Mucosa of descending colon (tissue), 3 donors: ENCODE measurements at places on chromosomes 6 and 20.

GRCh38 chr6:3026791-3027626 is 27.3 kb downstream of the NQO2 start:
- no peak for DNase-seq

GRCh38 chr20:49386848-49387580 is 95.5 kb downstream of the KCNB1 start:
- no peak for DNase-seq

DNA sequence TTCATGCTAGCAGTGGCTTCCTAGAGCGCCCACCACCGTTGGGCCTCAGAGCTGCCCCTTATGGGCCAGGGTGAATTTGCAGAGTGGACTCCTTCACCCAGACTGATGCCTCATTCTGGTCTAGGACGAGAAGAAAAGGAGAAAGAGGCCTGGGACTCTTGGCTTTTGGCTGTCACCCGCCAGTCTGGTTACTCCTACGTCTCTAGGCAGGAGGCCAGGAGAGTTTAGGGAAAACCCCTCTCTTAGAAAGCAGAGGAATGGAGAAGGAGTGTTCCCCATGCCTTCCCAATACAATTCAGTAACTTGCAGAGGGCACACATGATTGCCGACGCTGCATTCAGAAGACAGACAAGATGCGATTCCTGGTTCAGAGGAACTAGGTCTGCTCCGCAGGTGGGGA is 70.1 kb downstream of the CDC5L start:
- no peak for DNase-seq

GRCh38 chr6:27297857-27298730 is 14.0 kb downstream of the POM121L2 start:
- DNase-seq, result no peak

GRCh38 chr6:111220383-111221031 is 133.2 kb downstream of the SLC16A10 start:
- DNase-seq, result no peak

DNA sequence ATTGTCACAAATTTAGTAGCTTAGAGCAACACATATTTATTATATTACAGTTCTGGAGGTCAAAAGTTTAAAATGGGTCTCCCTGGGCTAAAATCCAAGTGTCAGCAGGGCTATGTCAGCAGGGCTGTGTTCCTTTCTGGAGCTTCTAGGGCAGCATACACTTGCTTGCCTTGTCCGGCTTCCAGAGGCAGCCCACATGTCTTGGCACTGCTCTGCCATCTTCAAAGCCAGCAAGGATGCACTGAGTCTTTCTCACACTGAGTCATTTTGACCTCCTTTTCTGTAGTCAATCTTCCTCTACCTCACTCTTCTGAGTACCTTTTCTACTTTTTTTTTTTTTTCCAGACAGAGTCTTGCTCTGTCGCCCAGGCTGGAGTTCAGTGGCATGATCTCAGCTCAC is 39.0 kb downstream of the ADGRF4 start:
- no peak for DNase-seq

- DNase-seq, result no peak
Measured at GRCh38 chr6:121951123-121951522, 448.3 kb upstream of the HSF2 start.

GRCh38 chr20:53839423-53840176 is 230.8 kb downstream of the BCAS1 start:
- DNase-seq, result peak; percentile 70

DNA sequence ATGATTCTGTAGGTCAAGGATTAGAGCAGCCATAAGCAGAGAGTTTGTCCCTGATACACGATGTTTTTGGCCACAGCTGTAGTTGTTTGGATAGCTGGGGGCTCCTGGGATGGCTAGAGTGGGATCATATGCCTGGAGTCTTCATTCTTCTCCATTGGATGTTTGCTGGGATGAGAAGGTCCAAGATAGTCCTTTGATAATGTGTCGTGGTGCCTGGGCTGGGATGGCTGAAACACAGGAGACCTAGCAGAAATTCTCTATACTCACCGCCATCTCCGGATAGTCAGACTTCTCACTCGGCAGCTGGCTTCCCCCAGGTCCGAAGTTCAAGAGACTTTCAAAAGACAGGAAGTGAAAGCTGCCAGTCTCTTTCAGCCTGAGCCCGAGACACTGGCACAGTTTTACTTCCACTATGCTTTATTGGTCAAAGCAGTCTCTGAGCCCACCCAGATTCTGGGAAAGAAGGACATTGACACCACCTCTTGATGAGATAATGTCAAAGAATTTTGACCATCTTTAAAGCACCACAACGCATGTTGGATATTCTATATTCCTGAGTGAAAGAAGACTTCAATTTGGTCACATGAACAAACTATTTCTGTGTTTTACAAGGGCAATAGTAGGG is 16.0 kb downstream of the MARCKS start:
- DNase-seq, result peak; percentile 90

DNA sequence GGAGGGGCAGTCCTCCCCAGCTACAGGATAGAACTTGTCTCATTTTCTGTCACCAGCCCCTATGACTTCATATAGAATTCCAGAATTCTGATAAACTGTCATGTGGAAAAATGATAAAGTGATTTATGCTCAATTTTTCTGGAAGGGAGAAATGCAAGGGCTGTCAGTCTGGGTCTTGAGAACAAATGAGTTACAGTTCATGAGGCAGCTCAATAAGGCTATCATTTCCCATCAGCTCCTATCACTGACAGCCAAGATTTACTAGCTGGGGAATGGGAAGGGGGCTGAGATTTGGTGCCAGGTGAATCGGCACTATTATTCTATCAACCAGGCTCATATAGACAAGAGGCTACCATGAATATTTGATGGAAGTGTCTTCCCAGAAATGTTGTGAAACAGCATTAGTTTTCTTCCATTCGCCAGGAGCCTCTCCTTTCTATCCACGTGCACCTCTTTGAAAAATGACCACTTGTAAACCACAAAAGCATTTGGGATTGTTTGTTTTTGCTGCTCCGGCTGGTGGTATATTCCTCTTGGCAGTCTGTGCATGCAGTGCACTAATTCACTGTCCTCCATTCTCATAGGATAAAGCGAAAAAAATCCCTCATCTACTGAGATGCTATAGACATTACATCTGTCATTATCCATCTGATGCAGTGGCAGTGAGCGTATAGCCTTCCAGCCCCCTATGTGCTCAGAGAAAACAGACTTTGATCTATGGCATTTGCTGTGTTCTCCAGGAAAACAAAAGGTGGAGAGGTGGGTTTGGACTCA is 528.7 kb upstream of the RNF217 start:
- no peak for DNase-seq

DNA sequence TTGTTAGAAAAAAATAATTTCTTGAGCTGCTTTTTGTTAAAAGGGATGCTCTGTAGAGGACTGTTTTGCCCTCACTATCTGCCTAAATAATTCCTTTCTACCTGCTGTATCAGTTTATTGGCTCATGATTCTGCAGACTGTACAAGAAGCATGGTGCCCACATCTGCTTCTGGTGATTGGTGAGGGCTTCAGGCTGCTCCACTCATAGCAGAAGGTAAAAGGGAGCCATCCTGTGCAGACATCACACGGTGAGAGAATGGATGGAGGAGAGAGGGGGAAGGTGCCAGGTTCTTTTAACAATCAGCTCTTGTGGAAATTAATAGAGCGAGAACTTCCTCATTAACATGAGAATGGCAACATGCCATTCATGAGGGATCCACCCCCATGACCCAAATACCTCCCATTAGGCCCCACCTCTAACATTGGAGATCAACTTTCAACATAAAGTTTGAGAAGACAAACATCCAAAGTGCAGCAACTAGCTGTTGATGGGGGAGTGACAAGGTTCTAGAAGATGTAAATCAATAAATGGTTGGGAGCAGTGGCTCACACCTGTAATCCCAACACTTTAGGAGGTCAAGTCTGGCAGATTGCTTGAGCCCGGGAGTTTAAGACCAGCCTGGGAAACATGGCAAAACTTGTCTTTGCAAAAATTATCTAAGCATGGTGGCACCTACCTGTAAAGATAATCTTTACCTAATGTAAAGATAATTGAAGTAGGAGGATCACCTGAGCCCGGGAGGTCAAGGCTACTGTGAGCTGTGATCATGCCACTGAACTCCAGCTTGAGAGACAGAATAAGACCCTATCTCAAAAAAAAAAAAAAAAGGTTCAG is 15.7 kb upstream of the AHCY start:
- no peak for DNase-seq

DNA sequence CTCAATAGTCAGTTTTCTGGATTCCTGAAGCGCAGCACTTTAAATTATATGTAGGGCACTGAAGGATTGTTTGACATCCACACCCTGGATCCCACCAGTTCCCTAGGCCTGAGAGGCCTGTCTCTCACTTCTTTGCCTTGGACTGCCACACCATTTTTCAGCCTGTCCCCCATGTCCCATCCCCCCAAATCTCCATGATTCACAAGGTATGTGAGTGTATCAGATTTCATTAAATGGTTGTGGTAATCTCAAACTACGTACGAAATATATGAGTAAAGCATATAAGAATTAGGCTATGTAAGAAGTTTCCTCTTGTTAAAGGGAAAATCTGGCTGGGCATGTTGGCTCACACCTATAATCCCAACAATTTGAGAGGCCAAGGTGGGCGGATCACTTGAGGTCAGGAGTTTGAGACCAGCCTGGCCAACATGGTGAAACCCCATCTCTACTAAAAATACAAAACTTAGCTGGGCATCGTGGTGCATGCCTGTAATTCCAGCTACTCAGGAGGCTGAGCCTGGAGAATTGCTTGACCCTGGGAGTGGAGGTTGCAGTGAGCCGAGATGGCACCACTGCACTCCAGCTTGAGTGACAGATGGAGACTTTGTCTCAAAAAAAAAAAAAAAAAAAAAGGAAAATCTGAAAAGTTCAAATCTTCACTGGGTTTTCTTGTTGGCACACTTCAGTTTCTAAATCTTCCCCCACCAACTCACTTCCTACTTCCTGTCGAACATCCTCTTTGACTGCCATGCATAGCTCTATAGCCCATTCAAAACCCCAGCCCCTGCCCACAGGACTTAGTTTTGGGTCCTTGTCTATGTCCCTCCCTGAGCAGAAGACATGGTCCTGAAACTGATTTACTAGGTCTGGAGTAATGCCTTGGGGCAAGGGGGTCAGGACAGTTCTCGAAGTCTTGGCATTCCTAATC is 97.3 kb upstream of the SHLD1 start:
- no peak for DNase-seq

DNA sequence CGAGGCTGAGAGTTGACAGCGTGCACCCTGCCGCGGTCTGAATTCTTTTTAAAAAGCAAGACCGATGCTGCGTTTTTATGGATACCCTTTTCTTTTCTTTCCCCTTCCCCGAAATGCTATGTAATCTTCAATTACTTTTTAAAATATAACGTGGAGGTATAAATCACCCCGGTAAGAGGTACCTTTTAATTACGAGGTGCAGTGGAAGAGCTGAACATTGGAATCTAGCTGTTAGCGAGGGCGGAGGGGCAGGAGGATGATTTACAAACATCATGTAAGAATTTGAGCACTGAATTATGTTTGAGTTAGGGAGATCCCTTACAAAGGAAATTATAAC is 1.2 kb downstream of the EYA2 start:
- DNase-seq, result no peak

- no peak for DNase-seq
Measured at GRCh38 chr20:44641325-44641724, 10.2 kb downstream of the ADA start.

DNA sequence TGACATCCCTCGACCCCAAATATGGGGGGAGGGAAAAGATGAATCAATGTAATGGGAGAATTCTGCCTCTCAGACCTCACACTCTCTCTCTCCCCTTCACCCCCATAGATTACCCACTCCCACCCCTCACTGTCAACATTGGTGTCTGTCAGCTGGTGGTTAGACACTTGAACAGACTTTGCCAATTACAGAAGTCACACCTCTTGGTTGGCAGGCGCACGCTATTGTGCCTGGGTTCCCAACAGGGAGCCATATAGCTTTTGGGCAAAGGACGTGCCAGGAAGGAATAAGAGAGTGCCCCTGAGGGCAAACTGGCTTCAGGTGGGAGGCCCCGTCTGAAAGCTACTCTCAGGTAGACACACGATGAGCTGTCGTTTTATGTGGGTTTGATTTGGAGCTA is 54.1 kb upstream of the FYN start:
- no peak for DNase-seq

- no peak for DNase-seq
Measured at GRCh38 chr20:6898928-6899327, 131.4 kb downstream of the BMP2 start.

DNA sequence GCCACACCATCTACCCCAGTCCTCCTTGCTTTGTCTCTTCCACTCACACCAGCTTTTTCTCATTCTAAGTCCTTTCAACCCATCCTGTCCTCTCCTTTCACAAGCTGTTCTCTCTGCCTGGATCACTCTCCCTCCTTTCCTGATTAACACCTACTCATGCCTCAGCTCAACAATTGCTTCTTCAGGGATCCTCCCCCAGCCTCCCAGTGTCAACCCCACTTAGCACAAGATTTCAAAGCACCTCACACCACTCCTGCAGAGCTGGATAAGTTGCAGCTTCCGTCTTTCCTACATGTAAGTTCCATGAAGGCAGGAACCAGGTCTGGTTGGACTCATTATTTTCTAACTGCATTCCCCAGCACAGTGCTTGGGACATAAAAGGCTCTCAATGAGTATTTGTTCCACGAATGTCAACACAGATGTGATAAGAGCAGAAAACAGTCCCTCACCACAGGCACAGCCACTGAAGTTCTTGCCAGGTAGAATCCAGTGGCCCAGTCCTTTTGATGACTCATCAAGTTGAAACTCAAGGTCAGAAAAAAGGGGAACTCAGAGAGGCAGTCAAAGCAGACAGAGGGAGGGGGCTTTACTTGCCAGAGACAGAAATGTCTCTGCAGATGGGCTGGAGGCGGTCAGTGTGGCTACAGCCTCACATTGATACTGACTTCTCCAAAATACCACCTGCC is 193.4 kb upstream of the PRDM1 start:
- no peak for DNase-seq
